ENCODE measurements at places on chromosomes 4 and X. TPM values are rescaled to one million over a fixed set of nuclear protein-coding genes. Genes with fewer than 3 reads are reported as not detected.
A peak's percentile ranks its signal among the peaks of the same experiment; 100 is the strongest.

GRCh38 chr4:73847526-73848182 lies 5.4 kb upstream of the PF4V1 start:
- no peak for DNase-seq

- DNase-seq = no peak
Measured at GRCh38 chr4:3336382-3337356, 43.8 kb downstream of the RGS12 start.

DNA sequence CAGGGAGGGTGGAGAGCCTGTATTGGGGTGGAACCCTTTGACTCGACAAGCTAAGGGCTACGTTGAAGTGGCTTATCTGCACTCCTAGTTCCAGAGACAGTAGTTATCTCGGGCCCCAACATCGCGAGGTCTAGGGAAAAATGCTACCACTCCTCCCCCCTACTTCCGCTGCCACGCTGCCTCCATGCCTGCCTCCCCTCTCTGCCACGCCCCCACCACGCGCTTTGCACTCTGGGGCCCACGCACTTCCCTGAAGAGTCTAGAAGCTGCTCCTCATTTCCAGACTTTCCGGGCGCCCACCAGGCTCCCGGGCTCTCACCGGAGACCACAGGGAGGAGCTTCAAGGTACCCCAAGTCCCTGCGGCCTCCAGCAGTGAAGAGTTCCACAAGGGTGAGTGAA lies at the start of gene PASD1:
TSS of gene PASD1 (plus strand) at position 227 of the 400 bp plus-strand sequence. CDS start 37,879 bp downstream, outside the sequence.
- DNase-seq = no peak

- no peak for DNase-seq
Measured at GRCh38 chrX:76148041-76148665, 24.7 kb upstream of the PBDC1 start.

The RADX gene
- 5.6 TPM for total RNA-seq

The GNRHR gene
- total RNA-seq = not detected

- no peak for DNase-seq
Measured at GRCh38 chr4:185749858-185750257, 62.1 kb downstream of the SORBS2 start.

DNA sequence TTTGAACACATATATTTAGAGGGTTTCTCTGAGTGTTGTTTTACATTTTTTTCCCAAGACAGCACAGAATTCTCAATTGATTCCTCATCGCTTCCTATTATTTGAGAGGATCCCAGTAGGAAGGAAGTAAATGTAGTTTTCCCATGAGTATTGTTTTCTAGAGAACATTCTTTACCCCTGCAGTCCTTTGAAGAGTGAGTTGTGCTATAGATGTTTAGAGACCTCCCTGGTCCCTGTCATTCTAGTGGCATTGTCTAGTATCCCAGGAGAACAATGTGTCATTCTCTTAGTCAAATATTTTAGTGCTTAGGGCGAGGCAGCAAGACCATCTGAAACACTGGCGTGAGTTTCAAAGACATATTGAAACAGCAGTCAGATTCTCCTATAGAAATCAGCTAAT lies 32.5 kb downstream of the SORBS2 start:
- DNase-seq = no peak

GRCh38 chr4:101309925-101310324 lies 37.4 kb downstream of the PPP3CA start:
- no peak for DNase-seq

The TEC gene
- 1.3 TPM for total RNA-seq

DNA sequence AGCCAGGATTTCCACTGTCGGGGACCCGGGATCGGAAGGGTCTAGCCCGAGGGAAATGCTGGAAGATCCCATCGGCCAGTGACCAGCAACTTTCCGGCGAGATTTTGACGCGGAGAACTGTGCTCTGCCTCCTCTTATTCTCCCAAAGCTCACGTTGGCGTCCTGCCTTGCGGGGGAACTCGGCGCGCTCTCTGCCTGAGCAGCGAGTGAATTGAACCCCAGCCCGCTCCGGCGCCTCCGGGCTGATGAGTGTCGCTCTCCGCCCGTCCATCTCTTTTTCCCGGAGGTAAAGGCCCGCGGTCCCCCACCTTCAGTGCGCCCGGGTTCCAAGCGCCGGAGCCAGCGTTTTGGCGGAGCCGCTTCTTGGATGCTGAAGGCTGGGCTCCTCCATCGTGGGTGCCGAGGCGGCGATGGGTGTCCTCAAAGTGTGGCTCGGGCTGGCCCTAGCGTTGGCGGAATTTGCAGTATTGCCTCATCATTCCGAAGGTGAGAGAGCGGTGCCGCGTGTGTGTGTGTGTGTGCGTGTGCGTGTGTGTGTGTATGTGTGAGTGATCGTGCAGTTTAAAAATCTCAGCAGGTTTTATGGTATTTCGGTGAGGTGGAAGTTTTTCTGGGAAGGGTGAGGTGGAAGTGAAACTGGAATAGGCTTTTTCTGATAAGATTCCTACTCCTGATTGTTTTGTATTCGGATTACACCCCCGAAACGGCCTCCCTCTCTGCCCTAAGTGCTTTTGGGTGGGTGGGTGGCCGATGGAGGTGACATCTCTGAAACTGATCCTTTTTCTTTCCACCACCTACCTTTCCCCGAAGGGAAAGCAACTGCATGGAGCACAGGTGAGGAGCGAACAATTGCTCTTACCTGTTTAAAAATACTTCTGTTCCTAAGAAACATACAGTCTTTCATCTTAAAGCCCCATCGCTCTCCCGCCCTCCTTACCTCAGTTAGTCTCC lies 752 bp downstream of the FRAS1 start:
- no peak for DNase-seq

The KIF4A gene
- 19.4 TPM for total RNA-seq

- no peak for DNase-seq
Measured at GRCh38 chr4:25865586-25865985, 2.8 kb upstream of the SEL1L3 start.

DNA sequence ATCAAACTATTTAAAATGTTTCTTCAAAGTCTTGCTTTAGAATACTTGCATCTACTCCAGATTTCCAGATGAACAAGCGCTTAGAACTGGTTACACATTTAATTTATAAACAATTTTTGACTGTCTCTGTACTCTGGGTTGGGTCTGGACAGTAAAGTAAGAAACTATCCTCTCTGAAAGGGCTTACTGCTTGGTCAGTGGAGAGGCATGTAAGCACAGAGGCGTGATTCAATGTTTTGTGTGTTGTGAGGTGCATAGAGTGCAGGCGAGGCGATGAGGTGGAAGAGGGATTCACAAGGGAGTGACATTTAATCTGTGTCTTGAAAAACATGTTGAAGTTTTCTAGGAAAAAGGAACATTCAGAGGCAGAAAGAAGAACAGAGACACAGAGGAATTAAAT lies 231.4 kb downstream of the VEGFC start:
- DNase-seq = no peak

The SPANXA2 gene
- not detected for total RNA-seq

DNA sequence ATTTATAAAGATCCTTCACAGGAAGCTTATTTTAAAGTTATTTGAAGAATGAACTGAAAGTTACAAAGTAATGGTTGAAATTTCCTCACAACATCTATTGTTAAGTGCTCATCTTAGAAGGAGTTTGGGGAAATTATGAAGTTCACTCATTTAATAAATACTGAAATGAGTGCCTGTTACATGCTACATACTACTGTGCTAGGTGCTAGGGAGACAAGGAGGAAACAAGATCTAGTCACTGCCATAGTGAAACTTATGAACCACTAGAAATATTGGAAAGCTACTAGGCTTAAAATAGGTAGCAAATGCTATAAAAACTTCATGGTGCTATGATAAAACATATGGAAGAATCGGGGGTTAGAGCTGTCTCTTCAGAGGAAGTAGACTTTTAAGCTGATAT lies 97.1 kb downstream of the JADE1 start:
- DNase-seq = no peak

The BEX4 gene
- total RNA-seq = 5.1 TPM

DNA sequence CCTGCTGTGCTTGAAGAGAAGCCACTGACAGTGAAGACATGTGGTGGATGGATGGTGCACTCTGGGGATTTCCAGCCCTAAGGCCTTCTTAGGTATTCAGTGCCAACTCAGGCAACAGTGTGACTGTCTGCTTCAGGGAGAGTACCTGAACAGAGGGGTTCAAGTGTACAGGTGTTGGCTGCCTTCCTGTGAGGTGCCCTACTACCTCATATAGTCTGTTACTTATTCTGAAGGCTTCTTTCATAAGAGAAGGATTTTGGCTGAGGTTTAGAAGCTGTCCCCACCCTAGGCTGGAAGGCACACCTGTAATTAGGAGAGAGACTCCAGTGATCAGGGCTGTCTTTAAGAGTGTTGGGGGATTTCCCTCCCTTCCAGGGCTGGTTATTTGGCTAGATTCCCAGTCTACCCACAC lies 1.8 kb downstream of the FTHL17 start:
- DNase-seq = peak; percentile 16

The CPE gene
- not detected for total RNA-seq

DNA sequence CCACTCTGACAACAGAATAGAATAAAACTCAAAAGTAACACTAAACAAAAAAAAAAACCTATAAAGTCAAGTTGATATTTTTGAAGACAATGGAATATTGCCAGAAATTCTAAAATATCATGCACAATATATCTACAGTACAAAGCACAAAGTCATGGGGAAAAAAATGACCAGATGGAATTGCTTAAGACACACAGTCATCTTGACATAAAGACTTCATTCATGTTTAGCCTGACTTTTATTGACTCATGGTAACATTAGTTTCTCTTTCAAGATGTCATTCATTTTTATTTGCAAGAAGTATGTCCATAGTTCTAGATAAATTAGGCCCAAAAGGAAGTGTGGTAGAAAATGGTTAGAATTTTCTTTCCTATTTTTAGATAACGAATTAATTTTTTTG lies 259.1 kb downstream of the CAMK2D start:
- no peak for DNase-seq

DNA sequence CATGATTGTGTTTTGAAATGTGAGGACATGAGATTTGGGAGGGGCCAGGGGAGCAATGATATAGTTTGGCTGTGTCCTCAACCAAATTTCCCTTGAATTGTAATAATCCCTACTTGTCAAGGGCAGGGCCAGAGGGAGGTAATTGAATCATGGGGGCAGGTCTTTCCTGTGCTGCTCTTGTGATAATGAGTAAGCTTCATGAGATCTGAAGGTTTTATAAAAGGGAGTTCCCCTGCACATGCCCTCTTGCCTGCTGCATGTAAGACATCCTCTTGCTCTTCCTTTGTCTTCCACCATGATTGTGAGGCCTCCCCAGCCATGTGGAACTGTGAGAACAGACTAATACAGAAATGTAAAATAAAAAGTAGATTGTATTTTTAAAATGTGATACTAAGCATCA lies 1294.9 kb downstream of the ADGRL3 start:
- no peak for DNase-seq

DNA sequence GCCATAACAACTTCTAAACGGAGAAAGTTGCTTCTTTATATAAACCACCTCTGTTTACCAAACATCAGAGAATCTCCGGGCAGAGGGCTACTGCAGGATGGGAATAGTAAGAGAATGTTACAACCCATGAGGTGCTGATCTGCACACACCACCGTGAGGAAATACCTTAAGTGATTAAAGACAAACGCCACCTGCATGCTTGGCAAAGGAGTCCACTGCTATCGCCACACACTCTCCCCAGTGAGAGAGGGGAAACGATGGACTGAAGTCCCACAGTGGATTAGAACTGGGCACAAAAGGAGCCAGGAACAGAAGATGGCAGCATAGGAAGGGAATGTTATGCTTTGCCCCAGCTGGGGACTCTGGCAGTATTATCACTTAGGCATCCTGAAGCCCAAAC lies 15.6 kb downstream of the MAML3 start:
- DNase-seq = no peak

GRCh38 chr4:9841072-9841471 lies 59.6 kb downstream of the DRD5 start:
- DNase-seq = no peak

DNA sequence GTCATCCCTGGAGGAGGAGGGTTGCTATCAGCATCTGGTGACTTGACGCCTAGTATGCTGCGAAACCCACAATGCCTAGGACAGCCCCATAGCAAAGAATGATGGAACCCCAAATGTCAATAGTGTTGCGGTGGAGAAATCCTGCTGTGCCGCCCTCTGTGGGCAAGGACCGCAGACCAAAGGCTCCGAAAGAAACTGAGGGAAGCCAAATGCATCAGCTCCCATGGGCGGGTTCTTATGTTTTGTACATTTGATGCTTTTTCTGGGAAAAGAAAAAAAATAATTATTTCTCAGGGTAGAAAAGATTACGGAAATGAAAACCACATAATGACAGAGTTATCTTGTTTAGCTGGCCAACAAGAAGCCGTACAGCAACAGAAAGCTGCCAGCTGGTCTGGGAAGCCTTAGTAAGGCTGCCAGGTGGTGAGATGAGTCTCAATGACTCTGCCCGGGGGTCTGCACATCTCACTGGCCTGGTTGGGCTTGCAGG lies 95.0 kb upstream of the TBL1X start:
- no peak for DNase-seq

DNA sequence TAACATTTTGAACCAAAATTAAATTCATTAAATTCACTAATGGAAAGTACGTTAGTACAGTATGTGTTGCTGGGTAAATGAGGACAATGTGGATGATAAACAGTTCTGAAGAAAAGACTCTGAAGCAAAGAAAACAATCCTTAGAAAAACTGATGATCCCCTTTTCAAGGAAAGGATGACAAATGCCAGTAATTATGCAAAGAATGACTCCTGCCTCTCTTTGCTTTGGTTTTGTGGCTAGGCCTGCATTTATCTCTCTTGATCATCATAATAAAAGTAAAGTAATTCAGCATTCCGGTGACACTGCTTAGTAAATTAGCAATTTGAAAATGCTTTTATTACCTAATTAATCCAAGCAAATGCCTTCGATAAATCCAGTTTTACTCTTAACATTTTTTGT lies 652.2 kb upstream of the DIPK2B start:
- DNase-seq = no peak

The PAGE2 gene
- not detected for total RNA-seq

DNA sequence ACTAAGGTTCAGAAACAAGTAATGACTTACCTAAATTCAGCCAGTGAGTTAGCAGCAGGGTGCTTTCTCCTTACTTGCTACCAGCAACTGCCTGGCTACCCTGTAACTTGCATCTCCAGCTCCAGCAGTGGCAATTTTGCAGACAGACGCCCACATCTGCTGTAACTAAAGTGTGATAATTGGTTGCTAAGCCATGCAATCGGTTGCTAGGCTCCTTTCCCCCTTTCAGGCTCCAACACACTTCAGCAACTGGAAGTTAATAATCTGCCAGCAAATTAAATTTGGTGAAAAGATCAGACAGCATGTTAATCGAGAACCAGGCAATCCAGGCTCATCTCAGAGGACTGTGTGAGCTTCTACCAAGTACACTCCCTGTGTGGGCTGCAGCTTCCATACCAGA lies 24.2 kb upstream of the ARHGEF9 start:
- no peak for DNase-seq
